Right renal pelvis (tissue), 4 donors: ENCODE measurements at places on chromosomes 16 and 17.

- no peak for DNase-seq
These were observed 26.1 kb upstream of the COG7 start for GRCh38 chr16:23479138-23479537.

DNA sequence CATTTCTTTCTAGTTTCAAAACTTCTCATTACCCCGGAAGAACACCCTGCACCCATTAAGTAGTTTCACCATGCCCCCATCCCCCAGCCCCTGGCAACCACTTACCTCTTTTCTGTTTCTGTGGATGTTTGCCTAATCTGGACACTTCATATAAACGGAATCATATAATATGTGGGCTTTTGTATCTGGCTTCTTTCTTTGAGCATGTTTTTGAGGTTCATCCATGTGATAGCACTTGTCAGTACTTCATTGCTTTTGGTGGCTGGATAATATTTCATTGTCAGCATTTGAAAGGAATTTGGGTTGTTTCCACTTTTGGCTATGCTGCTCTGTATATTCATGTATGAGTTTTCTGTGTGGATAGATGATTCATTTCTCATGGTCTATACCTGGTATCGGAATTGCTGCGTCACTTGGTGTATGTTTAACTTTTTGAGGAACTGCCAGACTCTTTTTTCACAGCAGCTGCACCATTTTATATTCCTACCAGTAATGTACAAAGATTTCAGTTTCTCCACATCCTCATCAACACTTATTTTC, 30.0 kb upstream of the SLC5A10 start:
- DNase-seq: no peak

GRCh38 chr17:42782166-42783061, 2.0 kb downstream of the WNK4 start:
- DNase-seq: no peak

- no peak for DNase-seq
These were observed 15.5 kb upstream of the USP22 start for GRCh38 chr17:21058098-21058893.
